Caudate nucleus (tissue), 63 donors: ENCODE measurements at places on chromosomes 1 and 21.

DNA sequence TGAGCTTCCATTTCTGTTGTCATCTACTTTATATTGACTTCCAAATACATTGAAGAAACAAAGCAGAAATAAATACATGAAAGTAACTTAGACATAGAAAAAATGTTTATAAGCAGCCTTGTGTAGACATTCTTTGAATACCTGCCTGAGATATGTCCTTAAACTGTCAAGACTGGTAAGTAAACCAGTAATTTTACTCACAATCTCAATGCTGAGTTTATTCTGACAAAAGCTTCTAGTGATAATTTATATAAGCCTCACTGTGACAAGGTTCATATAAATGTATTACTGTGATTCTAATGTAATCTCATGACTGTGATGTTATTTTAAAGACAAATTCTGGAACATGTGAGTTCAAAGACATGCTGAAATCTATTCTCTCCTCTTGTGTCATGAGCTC is 516.7 kb upstream of the B3GALT2 start:
- no peak for DNase-seq

GRCh38 chr1:28439320-28439719 is 66.5 kb upstream of the RCC1 start:
- DNase-seq = no peak

GRCh38 chr21:15539376-15539775 is 190.4 kb upstream of the USP25 start:
- no peak for DNase-seq

- no peak for DNase-seq
These were observed 6.3 kb upstream of the EXO1 start for GRCh38 chr1:241841691-241842090.

DNA sequence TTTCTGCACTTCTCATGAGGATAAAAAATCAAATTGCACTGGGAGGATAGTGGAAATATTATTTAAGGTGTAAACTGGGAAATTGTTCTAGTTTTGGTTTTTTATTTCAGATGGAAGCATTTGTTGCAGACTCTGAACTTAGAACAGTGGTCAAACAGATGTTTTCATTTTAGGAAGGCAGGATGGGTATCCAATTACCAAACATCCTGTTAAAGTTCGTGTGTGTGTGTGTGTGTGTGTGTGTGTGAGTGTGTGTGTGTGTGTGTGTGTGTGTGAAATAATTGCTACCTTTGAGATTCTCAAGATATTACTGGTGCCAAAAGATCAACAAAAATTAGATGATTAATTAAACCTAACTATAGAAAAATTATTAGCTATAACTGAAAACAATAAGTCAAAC is 24.3 kb upstream of the DUSP10 start:
- no peak for DNase-seq
